ENCODE measurements at places on chromosomes 2 and 18.

- peaks cover 67% of the 10 kb centered on the region for H3K4me1 ChIP-seq
- H3K27me3 ChIP-seq: no peaks in the 10 kb centered on the region
- H3K4me3 ChIP-seq: peak overlapping the region; percentile 50
- DNase-seq: no peak
These were observed 83.4 kb downstream of the ZFP36L2 start for GRCh38 chr2:43142921-43143438.

- peak; percentile 75 for DNase-seq
- H3K27ac ChIP-seq: no peak overlapping the region
- H3K4me1 ChIP-seq: no peaks in the 10 kb centered on the region
- H3K27me3 ChIP-seq: no peaks in the 10 kb centered on the region
- H3K36me3 ChIP-seq: no peaks in the 10 kb centered on the region
These were observed 13.2 kb upstream of the SEH1L start for GRCh38 chr18:12934454-12935071.

GRCh38 chr2:169047256-169048250 lies 16.4 kb upstream of the ABCB11 start:
- H3K4me1 ChIP-seq: no peaks in the 10 kb centered on the region
- H3K4me3 ChIP-seq: no peak overlapping the region
- no peaks in the 10 kb centered on the region for H3K27me3 ChIP-seq
- no peak for DNase-seq
- H3K36me3 ChIP-seq: no peaks in the 10 kb centered on the region

GRCh38 chr2:232184346-232184745 lies 194.2 kb upstream of the ALPP start:
- H3K27ac ChIP-seq: no peak overlapping the region
- no peaks in the 10 kb centered on the region for H3K27me3 ChIP-seq
- no peak overlapping the region for H3K4me3 ChIP-seq
- H3K36me3 ChIP-seq: no peaks in the 10 kb centered on the region
- DNase-seq: no peak

DNA sequence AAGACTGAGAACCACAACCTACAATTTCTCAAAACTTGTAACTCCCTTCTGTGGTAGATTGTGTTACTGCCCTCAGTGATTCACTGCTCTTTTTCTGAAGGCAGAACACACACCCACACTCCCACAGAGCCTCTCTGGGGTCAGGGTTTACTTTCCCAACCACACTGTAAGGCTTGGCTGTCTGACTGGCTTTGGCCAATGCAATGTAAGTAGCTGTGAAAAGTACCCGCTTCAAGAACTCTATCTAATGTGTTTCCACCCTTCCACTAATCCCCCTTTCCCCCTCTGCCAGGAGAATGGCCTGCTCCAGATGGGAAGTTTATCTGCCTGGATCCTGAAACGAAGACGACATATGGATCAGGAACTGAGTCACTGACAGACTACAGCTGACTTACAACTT lies 222.7 kb downstream of the CDH2 start:
- no peak overlapping the region for H3K4me3 ChIP-seq
- H3K36me3 ChIP-seq: no peaks in the 10 kb centered on the region
- H3K4me1 ChIP-seq: no peaks in the 10 kb centered on the region
- H3K27ac ChIP-seq: no peak overlapping the region

- no peak overlapping the region for H3K4me3 ChIP-seq
- DNase-seq: no peak
- H3K36me3 ChIP-seq: no peaks in the 10 kb centered on the region
- peaks cover under 1% of the 10 kb centered on the region for H3K27me3 ChIP-seq
These were observed 118.8 kb downstream of the ZNF532 start for GRCh38 chr18:58983260-58984155.

DNA sequence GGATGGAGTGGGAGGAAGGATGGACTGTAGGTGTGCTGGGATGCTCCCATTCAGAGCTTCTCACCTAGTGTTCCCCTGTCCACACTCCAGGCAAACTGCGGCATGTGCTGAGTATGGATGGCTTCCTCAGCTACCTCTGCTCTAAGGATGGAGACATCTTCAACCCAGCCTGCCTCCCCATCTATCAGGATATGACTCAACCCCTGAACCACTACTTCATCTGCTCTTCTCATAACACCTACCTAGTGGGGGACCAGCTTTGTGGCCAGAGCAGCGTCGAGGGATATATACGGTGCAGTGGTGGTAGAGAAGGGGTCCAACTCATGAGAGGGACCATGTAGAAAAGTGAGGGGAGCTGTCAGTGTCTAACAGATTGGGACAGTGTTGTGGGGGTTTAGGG lies 20.2 kb downstream of the PLCD4 start:
- H3K4me1 ChIP-seq: no peaks in the 10 kb centered on the region
- no peak overlapping the region for H3K27ac ChIP-seq
- no peak overlapping the region for H3K4me3 ChIP-seq
- H3K36me3 ChIP-seq: no peaks in the 10 kb centered on the region
- no peaks in the 10 kb centered on the region for H3K27me3 ChIP-seq
- DNase-seq: no peak

DNA sequence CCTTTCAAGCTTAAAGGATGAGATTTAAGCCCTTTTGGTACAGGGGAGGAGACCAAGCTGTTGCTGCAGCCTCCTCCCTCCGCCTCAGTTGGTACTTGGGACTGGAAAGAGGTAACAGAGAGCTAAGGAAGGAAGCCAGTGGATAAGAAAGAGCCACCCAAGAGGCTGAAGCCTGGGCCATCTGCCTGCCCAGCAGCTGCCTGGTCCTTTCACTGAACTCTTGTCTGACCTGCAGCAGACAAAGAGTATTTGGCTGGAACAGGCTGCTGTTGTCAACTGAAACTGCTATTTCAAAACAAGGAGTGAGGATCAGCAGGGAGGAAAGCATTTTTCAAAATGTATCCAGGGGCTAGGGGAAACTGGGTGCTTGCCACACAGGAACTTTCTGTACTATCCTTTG lies 30.3 kb downstream of the TNS1 start:
- no peaks in the 10 kb centered on the region for H3K27me3 ChIP-seq
- H3K27ac ChIP-seq: no peak overlapping the region
- H3K4me1 ChIP-seq: no peaks in the 10 kb centered on the region
- no peak for DNase-seq

GRCh38 chr18:35564795-35565453 lies 16.6 kb upstream of the GALNT1 start:
- H3K4me1 ChIP-seq: no peaks in the 10 kb centered on the region
- H3K27me3 ChIP-seq: no peaks in the 10 kb centered on the region
- DNase-seq: no peak

DNA sequence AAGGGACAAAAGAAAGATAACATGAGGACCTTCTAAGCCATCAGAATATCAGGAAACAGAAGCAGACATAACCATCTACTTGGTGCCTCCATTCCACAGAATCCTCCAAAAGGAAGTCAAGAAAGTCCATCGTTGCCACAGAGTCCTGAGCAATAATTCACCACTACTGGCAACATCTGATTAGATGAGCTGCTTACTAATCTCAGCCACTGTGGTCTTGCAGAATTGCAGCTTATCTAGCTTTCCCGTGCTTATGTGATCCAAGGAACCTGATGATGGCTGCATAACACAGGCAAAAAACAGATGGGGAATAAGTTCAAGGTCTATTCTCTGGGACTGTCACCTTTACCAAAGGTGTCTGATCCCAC lies 278.5 kb downstream of the AFF3 start:
- no peaks in the 10 kb centered on the region for H3K36me3 ChIP-seq
- H3K4me3 ChIP-seq: no peak overlapping the region
- DNase-seq: no peak
- H3K27me3 ChIP-seq: no peaks in the 10 kb centered on the region
- peaks cover 13% of the 10 kb centered on the region for H3K4me1 ChIP-seq
- no peak overlapping the region for H3K27ac ChIP-seq

- H3K36me3 ChIP-seq: no peaks in the 10 kb centered on the region
- peaks cover 7% of the 10 kb centered on the region for H3K27me3 ChIP-seq
- H3K27ac ChIP-seq: no peak overlapping the region
- no peak for DNase-seq
- peaks cover 15% of the 10 kb centered on the region for H3K4me1 ChIP-seq
- no peak overlapping the region for H3K4me3 ChIP-seq
These were observed 140.0 kb downstream of the ZEB2 start for GRCh38 chr2:144379851-144380311.

DNA sequence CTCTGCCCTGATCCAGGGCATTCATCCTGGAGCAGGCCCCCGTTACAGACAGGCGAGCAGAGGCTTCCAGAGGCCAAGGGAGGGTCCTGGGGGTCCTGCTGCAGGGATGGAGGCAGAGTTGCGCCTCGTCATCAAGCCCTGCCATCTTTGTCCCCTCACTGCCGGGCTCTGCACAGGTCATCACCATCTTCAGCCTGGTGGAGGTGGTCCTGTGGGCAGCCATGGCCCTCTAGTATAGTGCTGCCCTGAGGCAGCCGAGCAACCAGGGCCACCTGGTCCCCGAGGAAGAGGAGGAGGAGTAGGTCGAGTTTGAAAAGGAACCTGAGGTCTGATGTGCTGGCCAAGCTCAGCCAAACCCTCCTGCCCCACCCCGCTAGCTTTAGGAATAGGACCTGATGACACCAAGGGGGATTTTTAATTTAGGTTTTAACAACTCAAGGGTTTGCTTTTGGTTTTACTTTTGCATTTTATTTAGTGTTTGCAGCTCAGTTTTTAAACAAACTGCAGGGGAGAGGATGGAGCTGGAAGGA lies 8.8 kb upstream of the ALPI start:
- H3K27me3 ChIP-seq: no peaks in the 10 kb centered on the region
- H3K4me3 ChIP-seq: no peak overlapping the region
- no peaks in the 10 kb centered on the region for H3K36me3 ChIP-seq
- no peaks in the 10 kb centered on the region for H3K4me1 ChIP-seq
- DNase-seq: no peak
- H3K27ac ChIP-seq: no peak overlapping the region

DNA sequence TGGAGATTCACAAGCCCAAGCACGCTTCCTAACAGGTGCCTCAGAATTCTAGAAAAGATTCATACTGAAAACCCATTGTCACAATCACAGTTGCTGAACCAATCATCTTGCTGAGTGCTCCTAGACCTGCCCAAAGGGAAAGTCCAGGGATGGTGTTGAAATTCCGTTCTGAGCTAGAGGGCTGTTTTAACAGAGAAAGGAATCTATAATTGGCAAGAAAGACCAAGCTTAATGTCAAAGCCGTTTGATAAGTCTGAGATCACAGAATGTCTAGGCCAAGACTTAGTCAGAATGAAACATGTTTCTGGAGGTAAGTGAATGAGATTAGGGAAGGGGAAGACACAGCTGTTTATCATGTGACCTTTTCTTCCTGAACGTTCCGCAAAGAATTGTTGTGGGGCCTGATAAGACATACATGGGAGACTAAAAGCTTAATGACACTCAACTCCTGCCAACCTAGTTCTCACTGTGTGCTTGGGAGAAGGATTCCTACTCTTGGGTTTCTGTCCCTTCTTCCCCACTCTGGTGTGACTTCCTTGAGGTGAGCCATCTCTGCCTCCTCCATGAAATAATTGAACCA lies 27.5 kb downstream of the PMAIP1 start:
- H3K27ac ChIP-seq: no peak overlapping the region
- DNase-seq: no peak
- no peak overlapping the region for H3K4me3 ChIP-seq
- no peaks in the 10 kb centered on the region for H3K27me3 ChIP-seq
- no peaks in the 10 kb centered on the region for H3K36me3 ChIP-seq

GRCh38 chr2:197168705-197169104 lies 141.9 kb downstream of the ANKRD44 start:
- peaks cover 42% of the 10 kb centered on the region for H3K4me1 ChIP-seq
- H3K27me3 ChIP-seq: no peaks in the 10 kb centered on the region
- no peak overlapping the region for H3K4me3 ChIP-seq
